ENCODE measurements at places on chromosomes 1 and 21.

DNA sequence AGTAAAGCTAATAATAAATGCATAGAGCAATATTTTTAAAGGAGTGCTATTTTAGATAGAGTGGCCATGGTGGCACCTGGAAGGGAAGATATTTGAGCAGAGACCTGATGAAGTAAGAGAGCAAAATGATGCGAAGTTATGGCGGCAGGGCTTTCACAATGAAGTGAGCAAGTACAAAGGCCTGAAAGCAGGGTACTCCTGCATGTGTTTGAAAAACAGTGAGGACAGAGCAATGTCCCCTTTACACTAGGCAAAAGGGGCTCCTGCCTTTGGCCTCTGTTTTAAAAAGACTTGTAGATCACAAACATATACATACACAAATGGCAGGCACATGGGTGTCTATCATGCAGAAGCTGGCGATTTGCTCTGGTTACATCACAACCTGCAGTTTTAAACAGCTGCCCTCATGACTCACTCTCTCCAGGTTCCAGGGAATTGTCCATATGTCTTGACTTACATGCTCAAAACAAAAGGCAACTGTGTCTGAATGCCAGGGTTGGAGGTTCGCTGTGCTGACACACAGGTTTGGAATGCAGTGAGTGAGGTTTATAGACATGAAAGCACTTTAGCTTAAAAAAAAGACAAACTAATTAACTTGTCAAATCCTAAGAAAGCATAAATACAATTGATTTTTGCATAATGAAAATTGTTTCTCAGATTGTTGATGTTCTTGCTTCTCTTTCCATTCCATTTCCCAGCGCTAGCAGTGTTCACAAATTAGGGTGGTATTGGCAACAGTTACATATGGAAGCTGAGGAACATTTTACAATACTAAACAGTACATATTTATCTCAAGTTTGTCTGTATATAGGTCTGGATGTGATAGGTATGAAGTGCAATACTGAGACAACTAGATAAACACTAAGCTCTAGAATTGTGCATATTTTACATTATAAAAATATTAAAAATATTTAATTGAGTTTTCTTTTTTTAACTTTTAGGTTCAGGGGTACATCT lies 313.9 kb downstream of the BARHL2 start:
- DNase-seq, result peak; percentile 56

DNA sequence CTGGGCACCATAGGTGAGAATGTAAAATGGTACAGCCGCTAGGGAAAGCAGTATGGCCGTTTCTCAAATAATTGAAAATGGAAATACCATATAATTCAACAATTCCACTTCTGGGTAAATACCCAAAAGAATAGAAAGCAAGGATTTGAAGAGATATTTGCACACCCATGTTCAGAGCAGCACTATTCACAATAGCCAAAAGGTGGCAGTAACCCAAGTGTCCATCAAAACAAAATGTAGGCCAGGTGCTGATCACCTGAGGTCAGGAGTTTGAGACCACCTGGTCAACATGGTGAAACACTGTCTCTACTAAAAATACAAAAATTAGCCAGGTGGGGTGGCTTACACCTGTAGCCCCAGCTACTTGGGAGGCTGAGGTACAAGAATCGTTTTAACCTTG lies 62.1 kb downstream of the OLIG1 start:
- no peak for DNase-seq

- DNase-seq, result no peak
Measured at GRCh38 chr21:27572696-27573095, 605.8 kb upstream of the ADAMTS5 start.

DNA sequence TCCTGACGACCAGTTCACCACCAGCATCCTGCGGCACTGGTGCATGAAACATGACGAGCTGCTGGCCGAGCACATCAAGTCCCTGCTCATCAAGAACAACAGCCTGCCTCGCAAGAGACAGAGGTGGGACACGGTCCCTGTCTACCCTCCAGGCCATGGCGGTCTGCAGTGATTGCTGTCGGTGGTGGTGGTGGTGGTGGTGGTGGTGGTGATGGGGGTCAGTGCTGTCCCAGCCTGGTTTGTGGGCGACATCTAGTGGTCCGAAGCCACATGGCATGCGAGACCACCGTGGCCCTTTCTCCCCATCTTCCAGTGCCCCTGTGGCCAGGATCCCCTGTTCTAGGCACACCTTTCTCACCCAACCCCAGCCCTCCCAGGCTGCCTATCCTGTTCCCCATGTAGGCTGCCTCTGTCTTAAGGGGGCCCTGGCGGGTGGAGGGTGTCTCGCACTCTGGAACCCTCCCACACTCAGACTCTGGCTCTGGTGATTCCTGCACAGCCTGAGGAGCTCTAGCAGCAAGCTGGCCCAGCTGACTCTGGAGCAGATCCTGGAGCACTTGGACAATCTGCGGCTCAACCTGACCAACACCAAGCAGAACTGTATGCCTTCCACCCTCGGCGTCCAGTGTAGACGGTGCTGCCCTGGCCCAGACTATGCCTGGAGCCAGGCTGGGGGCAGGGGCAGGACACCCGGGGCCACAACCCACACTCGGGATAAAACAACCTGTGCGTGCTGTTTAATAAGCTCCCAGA lies 3.2 kb upstream of the SLC27A3 start:
- peak; percentile 23 for DNase-seq

GRCh38 chr1:64240206-64240605 lies 36.8 kb downstream of the UBE2U start:
- peak; percentile 9 for DNase-seq

DNA sequence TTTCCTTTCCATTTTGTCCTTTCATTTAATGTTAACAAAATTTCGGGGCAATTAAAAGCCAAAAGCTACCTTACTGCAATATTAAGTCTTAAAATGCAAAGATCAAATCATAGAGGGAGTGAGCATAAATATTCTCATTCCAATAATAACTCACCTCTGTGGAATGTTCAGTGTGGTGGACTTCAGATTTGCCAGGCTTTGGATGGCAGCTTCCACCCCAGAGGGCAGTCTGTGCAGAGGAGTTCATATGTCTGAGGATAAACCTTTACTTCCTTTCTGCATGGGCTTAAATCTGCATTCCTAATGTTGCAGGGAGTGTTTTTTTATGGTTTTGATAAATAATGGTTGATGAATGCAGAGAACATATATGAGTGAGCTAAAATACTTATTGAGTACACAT lies 16.3 kb downstream of the KIAA0040 start:
- DNase-seq, result no peak

DNA sequence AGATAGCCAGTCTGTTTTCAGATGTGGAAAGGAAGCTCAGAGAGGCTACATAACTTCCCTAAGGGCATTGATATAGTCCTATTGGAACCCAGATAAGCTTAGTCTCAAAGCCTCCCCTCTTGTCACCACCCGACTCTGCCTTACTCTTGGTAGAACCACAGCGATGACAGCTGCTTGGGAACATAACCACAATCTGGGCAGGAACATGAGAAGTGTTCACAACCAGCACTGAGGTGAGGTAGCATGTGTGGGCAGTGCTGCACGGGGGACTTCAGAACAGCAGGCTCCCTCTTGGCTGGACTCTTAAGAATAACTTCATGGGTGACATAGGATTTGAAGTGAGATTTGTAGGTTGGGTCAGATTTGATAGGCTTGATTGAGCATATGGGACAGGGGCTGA lies 9.3 kb upstream of the S100A10 start:
- DNase-seq, result no peak

DNA sequence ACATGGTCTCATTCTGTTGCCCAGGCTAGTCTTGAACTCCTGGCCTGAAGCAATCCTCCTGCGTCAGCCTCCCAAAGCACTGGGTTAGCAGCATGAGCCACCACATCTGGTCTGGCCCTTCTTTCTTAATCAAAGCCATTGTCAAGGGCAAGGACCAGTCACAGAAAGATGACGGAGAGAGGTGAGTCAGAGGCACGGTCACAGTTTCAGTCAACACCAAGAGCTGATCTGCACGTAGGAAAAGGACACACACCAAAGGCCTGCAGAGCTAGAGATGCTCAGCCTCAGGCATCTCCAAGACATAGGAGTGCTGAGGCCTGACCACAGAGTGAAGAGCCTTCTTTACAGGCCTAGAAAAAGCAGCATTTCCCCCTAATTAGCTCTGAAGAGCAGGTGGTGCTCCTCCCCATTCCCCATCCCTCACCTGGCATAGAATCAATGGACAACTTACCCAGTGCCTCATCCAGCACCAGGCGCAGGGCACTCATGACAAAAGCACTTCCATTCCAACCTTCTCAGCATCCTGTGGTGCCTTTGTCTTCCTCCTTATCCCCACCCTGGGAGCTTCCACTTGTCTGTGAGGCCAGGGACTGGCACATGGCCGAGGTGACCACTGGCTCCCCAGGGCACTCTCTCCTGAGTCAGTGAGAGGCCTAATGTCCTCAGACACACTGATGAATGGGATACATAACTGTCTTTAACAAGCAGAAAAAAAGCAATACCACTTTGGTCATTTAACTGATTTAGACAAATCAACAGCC lies 139.8 kb downstream of the AJAP1 start:
- DNase-seq, result no peak

DNA sequence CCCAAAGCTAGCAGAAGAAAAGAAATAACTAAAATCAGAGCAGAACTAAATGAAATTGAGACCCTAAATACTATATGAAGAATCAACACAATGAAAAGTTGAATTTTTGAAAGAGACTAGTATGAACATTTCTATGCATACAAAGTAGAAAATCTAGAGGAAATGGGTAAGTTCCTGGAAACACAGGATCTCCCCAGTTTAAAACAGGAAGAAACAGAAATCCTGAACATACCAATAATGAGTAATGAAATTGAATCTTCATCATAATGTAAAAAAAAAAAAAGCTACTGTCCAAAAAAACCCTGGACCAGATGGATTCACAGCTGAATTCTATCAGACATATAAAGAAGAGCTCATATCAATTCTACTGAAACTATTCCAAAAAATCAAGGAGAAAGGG lies 233.5 kb downstream of the PLPP3 start:
- DNase-seq, result no peak

- no peak for DNase-seq
Measured at GRCh38 chr1:226135709-226136108, 50.8 kb downstream of the ACBD3 start.

GRCh38 chr1:64000021-64000420 lies 203.4 kb upstream of the UBE2U start:
- DNase-seq, result no peak

DNA sequence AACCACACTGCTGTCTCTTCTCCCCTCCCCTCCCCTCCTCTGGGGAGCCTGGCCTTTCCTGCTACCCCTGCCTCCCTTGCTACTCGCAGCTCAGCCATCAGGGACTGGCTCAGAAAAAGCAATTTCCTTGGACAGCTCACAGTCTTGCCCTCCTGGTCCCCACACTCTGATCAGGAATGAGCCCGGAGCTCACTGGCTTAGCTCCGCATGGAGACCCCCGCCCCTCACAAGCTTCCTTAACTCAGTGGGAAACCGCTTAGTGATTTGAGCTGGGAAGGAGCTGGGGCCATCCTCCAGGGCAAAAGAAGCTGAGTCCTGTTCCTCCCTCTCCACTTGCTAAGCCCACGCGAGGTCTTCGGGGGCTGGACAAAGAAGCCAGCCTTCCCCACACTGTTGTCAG lies 70.3 kb upstream of the ACTL8 start:
- no peak for DNase-seq

DNA sequence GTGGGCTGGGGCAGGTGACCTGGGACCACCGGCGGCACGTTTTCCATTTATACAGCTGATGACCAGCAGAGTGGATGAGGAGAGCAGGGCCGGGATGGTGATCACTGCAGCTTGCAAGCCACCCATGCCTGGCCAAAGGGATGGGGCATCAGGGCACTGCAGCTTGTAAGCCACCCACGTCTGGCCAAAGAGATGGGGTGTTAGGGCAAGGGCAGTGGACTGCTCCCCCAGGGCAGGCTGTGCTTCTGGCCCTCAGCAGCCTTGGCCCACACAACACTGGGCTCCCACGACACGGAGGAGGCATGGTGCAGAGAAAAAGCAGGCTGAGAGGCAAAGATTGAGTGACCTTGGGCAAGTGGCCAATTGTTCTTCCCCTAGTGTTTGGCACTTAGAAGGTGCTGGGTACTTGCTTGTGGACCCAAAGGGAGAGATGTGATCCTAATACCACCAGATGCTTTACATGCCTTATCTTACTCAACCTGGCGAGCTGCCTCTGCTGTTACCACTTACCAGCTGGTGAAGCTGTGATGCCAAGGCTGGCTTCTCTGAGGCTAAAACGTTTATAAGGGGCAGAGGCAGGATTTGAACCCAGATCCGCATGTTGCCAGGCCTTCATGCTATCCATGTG lies 48.3 kb downstream of the TRIM62 start:
- DNase-seq, result peak; percentile 33

DNA sequence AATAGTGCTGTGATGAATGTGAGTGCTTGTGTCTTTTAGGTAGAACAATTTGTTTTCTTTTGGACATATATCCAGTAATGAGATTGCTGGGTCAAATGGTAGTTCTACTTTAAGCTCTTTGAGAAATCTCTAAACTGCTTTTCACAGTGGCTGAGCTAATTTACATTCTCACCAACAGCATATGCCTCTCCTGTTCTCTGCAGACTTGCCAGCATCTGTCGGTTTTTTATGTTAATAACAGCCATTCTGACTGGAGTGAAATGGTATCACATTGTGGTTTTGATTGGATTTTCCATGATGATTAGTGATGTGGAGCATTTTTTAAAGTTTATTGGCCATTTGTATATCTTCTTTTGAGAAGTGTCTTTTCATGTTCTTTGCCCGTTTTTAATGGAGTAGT lies 647.3 kb upstream of the ADAMTS5 start:
- DNase-seq, result peak; percentile 88

DNA sequence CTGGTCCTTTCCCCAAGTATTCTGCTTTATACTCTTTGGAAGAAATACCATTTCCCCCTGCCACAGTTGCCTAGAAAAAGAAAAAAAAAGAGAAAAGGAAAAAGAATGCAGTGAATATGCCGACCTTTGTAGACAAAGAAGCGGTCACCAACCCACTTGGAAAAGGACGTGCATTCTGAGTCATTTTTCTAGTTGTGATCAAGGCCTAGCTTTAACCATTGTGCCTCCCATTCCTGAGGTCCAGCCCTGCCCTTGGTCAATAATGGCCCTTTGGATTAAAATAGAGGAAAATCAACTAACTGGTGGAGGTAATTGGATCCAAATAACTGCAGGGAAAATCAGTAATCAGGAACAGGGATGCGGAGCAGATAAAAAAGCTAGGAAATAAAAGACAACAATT lies 24.8 kb downstream of the S1PR1 start:
- no peak for DNase-seq
